Left cardiac atrium (tissue), 4 donors: ENCODE measurements at places on chromosomes 6 and 20. TPM values are rescaled to one million over a fixed set of nuclear protein-coding genes. Genes with fewer than 3 reads are reported as not detected.

GRCh38 chr20:59748619-59749191, 144.4 kb downstream of the PHACTR3 start:
- DNase-seq = no peak

GSTA3 gene
- not detected for total RNA-seq

DNA sequence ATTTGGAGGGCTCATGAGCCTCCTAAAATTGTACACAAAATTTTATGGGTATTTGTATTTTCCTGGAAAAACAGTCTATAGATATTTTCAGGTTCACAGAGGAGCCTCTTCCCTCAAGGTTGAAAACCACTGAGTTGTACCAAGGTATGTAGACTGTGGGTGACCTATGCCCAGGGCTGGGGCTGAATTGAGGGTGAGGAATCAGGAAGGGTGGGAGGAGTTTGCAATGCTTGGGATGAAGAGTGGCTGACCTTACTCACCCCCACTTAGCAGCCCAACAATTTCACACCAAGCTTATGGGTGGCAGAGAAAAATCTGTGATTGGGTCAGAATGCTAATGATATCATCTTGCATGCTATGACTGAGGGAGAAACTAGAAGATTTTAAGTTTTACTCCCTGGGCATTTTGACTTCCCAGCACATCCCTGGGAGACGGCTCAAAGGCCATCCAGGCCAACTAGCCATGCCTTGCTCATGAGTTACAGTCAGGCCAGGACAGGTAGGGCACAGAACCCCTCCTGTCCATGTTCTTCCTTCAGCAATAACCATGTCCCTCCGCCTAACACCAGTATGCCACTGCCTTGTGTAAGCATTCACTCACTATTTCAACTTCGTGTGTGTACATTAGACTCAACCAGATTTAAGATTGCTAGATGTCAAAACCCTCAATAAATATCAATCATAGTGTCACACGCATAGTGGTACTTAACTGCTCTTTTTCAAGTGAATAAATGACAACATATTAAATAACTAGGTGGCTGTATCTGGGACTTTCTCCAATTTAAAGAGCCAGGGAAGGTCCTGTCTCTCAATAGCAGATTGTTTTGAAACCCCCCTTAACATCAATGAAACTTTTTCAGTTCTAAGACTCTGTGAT, 16.6 kb downstream of the ADTRP start:
- DNase-seq = no peak

DNA sequence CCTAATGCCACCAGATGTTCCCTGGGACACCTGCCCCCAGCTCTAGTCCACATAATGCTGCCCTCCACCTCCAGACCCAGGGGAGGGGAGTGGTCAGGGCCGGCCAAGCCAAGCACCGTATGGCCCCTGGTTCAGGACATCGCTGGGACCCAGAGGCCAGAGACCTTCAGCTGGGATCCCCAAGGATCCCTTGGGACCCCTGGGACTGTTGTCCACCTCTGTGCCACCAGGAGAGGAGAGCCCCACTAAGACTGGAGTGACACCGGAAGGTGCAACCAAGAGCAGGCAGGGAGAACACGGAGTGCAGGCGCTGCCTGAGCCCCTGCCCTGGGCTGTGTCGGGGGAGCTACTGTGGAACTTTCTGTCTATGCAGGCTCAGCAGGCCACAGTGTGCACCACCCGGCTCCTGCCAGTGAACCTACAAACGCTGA, 43.6 kb downstream of the CTCFL start:
- no peak for DNase-seq

DNA sequence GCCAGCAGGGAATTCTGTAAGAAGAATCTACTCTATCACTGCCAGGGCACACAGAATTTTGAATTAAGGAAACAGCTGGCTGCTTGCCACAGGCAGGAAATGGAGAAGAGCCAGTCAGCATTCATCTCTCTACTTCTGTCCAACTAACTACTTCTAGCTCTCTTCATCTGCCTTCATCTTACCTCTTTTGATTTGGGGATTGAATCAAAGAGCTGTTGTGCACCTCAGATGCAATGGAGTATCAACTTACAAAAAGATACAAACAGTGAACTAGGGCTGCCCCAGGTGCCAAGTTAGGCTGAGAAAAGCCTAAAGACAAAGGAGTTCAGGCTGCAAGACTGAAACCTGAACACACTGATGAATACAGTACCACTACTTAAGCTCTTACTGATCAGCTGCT, 82.0 kb downstream of the PTPRK start:
- DNase-seq = peak; percentile 28

GRCh38 chr20:45044084-45044573, 56.8 kb downstream of the KCNS1 start:
- DNase-seq = no peak

- DNase-seq = no peak
Measured at GRCh38 chr6:35047265-35048011, 93.7 kb downstream of the TCP11 start.

- no peak for DNase-seq
Measured at GRCh38 chr20:50353289-50353961, 156.8 kb upstream of the PTPN1 start.

SIRPD gene
- not detected for total RNA-seq

GRCh38 chr20:39627765-39628164, 665.6 kb downstream of the DHX35 start:
- no peak for DNase-seq

DNA sequence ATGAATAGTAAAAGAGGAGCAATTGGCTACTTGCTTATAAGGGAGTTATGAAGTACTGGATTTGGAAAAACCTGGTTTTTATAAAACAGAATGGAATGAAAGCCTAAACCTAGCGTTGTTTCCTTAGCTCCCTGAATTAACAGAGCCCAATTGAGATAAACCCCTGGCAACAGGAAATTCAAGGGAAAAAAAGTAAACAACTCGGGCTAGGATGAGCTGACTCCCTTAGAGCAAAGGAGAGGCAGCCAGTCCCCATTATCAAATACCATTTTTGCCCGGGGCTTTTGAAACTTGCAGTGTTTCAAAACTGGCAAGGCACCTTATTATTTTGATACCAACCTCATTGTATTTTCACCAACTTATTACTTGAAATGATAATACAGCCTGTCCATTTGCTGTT, 587.5 kb downstream of the CD109 start:
- DNase-seq = no peak

TXLNB gene
- 52.4 TPM for total RNA-seq

- no peak for DNase-seq
Measured at GRCh38 chr6:162157167-162157870, 570.2 kb downstream of the PRKN start.

GRCh38 chr6:170421921-170422320, 115.4 kb downstream of the FAM120B start:
- DNase-seq = no peak

DNA sequence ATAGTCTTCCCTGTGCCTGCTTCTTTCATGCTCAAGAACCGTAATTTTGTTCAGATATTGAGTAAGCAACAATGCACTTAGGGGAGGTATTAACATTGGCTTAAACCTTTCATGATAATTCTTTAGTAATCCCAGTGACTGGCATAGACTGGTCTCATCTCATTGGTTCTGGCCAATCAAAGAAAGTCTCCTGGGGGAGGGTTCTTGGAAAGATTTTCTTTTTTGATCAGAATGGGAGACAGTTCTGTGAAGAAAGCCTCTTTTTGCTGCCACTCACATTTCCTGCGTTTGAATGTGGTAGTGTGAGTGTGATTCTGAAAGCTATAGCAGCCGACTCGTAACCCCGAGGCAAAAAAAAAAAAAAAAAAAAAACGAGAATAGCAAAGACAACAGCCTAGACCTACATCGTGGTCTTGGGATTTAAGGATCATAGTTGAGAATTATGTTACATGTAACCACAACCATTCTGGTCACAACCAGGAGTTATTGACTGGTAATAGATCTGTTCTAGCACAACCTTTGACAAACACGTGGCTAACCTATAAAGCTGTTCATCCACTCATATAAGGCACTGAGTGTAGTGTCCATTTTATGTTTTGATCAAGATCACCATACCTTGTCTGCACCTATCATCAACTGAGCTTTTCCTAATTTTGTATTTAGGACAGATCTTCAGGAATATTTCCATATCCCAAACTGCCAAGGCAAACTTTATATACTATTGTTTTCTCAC, 15.1 kb upstream of the TMEM217 start:
- DNase-seq = no peak

DNA sequence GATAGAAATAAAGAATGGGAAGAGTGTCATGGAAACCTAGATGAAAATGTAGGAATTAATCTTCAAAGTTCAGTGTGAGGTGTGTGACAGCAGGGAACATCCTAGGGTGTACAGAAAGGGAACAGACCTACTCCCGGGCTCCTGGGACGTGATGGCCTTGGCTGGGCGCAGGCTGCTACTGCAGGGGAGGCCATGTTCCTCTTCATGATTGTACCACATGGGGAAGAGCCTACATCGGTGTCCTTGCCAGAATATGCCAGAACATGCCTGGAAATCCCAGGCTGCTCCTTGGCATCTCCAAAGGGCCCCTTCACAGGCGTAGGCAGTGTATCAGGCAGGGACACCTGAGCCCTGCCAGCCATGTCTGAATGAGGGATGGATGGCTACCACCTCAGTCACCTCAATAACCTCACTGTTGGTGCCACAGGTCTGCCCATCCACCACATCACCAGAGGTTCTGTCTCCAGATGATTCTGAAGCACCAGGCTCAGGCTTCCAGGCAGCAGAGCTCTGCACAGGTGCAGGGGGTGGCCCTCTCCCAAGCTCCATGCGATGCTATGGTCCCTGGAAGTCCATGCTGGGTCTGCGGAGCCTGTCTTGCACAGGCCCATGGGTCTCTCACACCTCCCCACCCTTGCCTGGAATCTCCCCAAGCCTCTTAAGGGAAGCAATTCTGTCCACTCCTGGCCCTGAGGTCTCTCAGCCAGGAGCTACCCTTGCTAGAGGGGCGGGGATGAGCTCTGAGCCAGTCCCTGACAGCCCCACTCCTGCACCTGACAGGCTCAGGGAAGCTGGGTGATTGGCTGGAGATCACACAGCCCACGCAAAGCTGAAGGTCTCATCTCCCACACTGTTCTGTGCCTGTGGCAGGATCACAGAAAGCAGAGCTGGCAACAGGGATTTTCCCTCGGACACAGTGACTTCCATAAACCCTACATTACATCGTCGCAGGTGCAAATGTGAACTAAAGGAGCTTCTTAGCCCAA, 20.2 kb downstream of the RAMACL start:
- no peak for DNase-seq

DNA sequence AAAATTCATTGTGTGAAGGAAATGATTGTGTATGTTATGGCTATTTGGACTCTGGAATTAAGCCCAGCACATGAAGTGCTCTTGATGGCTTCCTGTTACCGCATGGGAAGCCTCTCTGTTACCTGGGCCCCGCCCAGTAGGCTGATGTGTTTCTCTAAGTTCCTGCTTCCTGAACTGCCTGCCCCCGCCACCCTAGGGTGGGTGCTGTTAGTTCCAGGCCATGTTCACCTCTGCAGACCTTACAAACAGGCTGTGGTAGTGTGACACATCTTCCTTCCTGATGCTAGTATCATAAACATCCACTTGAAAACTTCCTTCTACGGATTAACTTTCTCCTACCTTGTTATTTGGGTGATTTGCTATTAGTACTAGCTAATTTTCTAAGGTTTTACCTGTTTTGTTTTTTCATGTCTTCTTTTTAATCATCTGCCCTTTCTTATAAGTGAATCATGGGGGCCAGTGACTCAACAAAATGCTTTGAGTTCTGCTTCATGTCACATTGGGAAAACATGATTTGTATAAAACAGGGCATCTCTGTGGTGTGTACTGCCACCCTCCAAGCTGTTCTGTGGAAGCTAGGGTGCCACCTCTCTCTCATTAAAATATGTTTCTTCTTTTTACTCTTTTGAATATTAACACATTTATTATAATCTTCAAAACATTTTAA, 40.6 kb downstream of the SH3BGRL2 start:
- DNase-seq = peak; percentile 27

DNA sequence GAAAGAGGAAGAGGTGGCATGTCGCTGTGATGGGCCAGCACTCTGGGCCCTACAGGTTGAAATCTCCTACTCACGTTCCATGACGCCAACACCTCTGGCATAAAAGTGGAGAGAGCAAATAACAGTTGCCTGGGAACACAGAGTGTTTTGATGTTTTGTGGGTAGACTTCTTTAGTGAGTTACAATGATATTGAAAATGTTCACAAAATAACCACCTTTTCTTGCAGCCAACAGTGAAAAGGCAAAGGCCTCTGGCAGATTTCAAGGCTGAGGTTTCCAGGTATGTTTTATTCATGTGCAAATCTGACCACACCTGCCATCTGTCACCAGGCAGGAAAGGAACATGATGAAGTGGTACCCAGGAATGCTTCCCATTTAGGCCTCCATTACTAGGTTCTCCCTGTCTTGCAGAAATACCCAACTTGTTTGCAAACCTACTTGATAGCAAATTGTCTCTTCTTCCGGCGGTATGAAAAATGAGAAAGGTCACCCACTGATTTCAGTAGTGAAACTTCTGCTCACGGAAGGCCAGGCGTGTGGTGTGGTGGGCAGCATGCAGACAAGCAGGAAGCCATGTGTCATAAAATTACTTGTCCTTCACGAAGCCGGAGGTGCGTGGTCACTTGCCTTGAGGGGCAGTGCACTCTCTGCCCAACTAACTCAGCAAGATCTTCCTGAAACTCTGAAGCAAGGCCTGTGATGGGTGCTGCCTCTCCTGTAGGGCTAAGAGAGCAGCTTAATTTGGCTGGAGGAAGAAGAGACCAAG, 299.1 kb upstream of the PRDM1 start:
- DNase-seq = no peak

PPIL6 gene
- total RNA-seq = 3.5 TPM

GRCh38 chr6:10180138-10181074, 234.5 kb downstream of the TFAP2A start:
- DNase-seq = no peak

- DNase-seq = no peak
Measured at GRCh38 chr6:25150863-25151262, 128.3 kb upstream of the CARMIL1 start.

- DNase-seq = no peak
Measured at GRCh38 chr6:36692220-36692619, 5.4 kb upstream of the RAB44 start.

DNA sequence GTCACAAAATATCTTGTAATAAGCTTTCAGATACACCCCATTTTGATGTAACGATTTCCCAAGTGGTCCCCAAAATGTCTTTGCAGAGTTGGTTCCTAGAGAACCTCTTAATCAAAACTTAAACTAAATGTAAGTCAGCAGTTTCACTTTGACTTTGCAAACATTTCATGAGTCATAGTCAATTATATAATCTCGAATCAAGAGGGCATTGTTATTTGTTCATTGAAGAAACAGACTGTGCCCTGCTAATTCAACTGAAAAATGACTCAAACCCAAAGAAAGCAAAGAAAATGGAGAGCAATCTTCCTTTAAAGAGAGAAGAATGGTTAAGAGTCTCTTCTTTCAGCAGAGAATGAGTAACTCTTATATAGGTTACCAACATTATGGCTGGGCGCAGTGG, 58.3 kb downstream of the IPCEF1 start:
- no peak for DNase-seq

NCOA6 gene
- total RNA-seq = 19.8 TPM

SLC22A2 gene
- not detected for total RNA-seq

METTL24 gene
- 2.1 TPM for total RNA-seq
